A549 treated with GW870086 at 1 μM for 4 hours (cell line): ENCODE measurements at places on chromosomes 3 and 15. TPM values are rescaled to one million over a fixed set of nuclear protein-coding genes. Genes with fewer than 3 reads are reported as not detected.

Gene MESP2
- 0.30 to 0.47 TPM (median 0.41 TPM) in 5 replicates for total RNA-seq

Gene ZBBX
- not detected in 5 replicates for total RNA-seq

Gene ISL2
- 2.1 to 4.4 TPM (median 3.8 TPM) in 5 replicates for total RNA-seq

Gene KY
- 0.09 to 0.13 TPM (median 0.10 TPM) in 3 of 5 replicates, not detected in the others for total RNA-seq

Gene ARRDC4
- 0.11 to 0.27 TPM (median 0.21 TPM) in 5 replicates for total RNA-seq

Gene MORF4L1
- 342 to 545 TPM (median 365 TPM) in 5 replicates for total RNA-seq

Gene COL6A5
- not detected in 5 replicates for total RNA-seq

Gene PPM1L
- 0.34 to 0.68 TPM (median 0.57 TPM) in 5 replicates for total RNA-seq

Gene PLCB2
- total RNA-seq: 0.67 to 1.1 TPM (median 0.83 TPM) in 5 replicates

Gene FETUB
- 0.08 to 0.16 TPM (median 0.14 TPM) in 3 of 5 replicates, not detected in the others for total RNA-seq

Gene VPS33B
- 12.3 to 17.6 TPM (median 15.0 TPM) in 5 replicates for total RNA-seq

Gene SCG3
- total RNA-seq: 0.07 to 0.08 TPM in 2 of 5 replicates, not detected in the others
